ENCODE measurements at places on chromosomes 1 and 21. TPM values are rescaled to one million over a fixed set of nuclear protein-coding genes. Genes with fewer than 3 reads are reported as not detected.

Gene C4BPB
- 2.1 TPM for total RNA-seq

Gene FAM3B
- not detected for total RNA-seq

Gene NBL1
- total RNA-seq, result 59.9 TPM

Gene TFF2
- total RNA-seq, result not detected

Gene OLFML2B
- total RNA-seq, result 0.33 TPM

Gene RAVER2
- total RNA-seq, result 3.6 TPM

Gene CLEC20A
- total RNA-seq, result not detected

Gene C1orf226
- 0.92 TPM for total RNA-seq

Gene LRRIQ3
- 0.58 TPM for total RNA-seq

Gene FBXO28
- total RNA-seq, result 34.1 TPM

Gene CYP4Z1
- not detected for total RNA-seq

Gene ITGB2
- total RNA-seq, result 0.86 TPM

Gene NES
- total RNA-seq, result 1.3 TPM

Gene DMBX1
- 0.87 TPM for total RNA-seq

Gene ZC3H11A
- total RNA-seq, result 48.0 TPM

Gene CELA2B
- total RNA-seq, result not detected

Gene GPR25
- total RNA-seq, result not detected

Gene AADACL4
- not detected for total RNA-seq

Gene SERPINC1
- 0.16 TPM for total RNA-seq

Gene ETV3L
- total RNA-seq, result not detected

Gene MCOLN3
- 2.8 TPM for total RNA-seq

Gene ARHGAP29
- 13.5 TPM for total RNA-seq

Gene LRRC7
- total RNA-seq, result not detected

Gene AMY1B
- not detected for total RNA-seq

Gene FCN3
- not detected for total RNA-seq

Gene UTP11
- total RNA-seq, result 51.5 TPM

Gene C1orf141
- total RNA-seq, result not detected

Gene GCSAML
- not detected for total RNA-seq

Gene LRRC71
- total RNA-seq, result 0.08 TPM

Gene TMPRSS2
- 0.08 TPM for total RNA-seq

Gene AGL
- total RNA-seq, result 4.1 TPM

Gene HSD3B1
- not detected for total RNA-seq

Gene SLC25A34
- 0.10 TPM for total RNA-seq

Gene AUNIP
- 9.4 TPM for total RNA-seq

Gene WNT3A
- 0.05 TPM for total RNA-seq

Gene THEM5
- total RNA-seq, result not detected

Gene ABCB10
- total RNA-seq, result 15.3 TPM

Gene IFNLR1
- total RNA-seq, result 0.88 TPM

Gene OR6K3
- not detected for total RNA-seq

Gene PLA2G4A
- 9.4 TPM for total RNA-seq

Gene DIO1
- not detected for total RNA-seq

Gene C21orf58
- 4.5 TPM for total RNA-seq

Measured in A549 treated with dexamethasone at 1 μM for 4 hours (cell line).